H7 (cell line): ENCODE measurements at places on chromosomes 2 and 18.

GRCh38 chr2:144516411-144516980 lies 3.4 kb downstream of the ZEB2 start:
- peak; percentile 77 for DNase-seq

GRCh38 chr2:9226458-9227380 lies 20.1 kb downstream of the ASAP2 start:
- DNase-seq, result no peak

- no peak for DNase-seq
These were observed 776.1 kb upstream of the RAB6C start for GRCh38 chr2:129203331-129203730.

DNA sequence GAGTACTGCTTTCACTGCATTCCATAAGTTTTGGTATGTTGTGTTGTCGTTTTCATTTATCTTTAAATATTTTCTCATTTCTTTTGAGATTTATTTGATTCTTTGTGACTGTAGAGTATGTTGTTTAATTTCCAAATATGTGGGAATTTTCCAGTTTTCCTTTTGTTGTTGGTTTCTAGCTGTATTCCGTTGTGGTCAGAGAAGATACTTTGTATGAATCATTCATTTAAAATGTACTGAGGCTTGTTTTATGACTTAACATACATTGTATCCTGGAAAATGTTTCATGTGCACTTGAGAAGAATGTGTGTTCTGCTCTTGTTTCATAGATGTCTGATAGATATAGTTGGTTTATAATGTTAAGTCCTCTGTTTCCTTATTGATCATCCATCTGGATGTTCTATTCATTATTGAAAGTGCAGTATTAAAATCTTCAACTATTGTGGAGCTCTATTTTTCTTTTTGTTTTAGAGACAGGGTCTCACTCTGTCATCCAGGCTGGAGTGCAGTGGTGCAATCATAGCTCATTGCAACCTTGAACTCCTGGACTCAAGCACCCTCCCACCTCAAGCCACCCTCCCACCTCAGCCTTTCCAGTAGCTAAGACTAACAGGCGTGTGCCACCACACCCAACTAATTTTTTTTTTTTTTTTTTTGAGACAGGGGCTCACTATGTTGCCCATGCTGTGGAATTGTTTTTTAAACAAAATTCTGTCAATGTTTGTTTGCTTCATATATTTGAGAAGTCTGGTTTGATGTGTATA lies 96.8 kb downstream of the TAF4B start:
- DNase-seq, result no peak

DNA sequence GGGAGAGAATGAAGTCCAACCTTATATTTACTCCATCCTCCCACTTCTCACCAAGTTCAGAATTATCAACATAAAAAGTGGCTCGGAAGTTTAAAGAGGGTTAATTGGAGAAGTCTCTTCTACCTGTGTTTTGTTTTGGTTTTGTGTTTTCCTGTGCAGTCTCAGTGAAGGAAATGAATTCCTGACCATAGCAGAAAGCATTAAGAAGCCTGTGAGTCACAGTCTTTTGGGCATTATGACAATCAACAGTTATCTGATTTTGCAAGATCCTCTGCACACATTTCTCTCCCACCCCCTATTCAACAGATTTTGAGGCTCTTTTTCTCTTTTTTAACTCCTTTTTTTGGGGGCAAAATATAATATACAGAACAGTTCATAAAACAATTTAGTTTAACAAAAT lies 8.6 kb upstream of the RPL37A start:
- DNase-seq, result no peak

GRCh38 chr18:79852561-79853302 lies 55.0 kb downstream of the KCNG2 start:
- peak; percentile 53 for DNase-seq

DNA sequence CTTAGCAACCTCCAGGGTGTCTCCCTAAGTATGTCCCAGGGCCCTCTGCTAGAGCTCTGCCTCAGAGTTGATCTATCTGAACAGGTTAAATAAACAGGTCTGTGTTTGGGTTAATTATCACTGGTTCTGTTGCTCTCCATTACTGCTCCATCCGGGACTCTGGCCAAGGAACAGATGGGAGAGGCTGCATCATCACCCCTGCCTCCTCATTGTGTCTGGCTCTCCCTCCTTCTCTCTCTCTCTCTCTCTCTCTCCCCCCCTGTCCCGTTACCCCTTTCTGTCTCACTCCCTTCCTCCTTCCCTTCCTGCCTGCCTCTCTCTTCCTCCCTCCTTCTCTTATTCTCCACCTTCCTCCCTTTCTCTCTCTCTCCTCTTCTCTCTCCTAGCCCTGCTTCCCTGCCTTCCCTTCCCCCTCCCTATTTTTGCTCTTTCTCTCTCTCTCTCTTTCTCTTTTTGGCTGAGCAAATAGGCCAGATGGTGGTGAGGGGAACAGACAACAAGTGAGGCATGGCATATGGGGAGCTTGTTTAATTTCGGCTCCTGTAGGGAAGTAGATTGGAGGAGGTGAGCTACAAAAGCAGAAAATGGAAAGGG lies 62.1 kb downstream of the SETBP1 start:
- DNase-seq, result peak; percentile 16

DNA sequence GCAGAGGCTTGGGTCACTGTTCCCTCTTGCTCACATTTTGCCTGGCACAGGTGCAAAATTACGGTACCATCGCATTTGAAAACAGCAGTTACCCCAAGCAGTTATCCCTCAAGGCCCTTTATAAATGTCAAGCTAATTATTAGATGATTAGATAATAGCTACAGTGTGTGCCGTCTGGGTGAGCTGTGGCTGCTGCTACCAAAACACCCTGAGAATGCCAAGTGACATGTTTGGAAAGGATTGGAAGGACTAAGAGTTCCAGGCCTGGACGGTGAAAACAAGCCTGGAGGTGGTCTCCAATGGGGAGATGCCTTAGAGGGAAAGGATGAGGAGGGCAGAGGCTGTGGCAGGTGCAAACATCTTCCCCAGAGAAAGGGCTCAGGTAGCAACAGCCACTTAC lies 120.6 kb downstream of the CAPN13 start:
- DNase-seq, result no peak

DNA sequence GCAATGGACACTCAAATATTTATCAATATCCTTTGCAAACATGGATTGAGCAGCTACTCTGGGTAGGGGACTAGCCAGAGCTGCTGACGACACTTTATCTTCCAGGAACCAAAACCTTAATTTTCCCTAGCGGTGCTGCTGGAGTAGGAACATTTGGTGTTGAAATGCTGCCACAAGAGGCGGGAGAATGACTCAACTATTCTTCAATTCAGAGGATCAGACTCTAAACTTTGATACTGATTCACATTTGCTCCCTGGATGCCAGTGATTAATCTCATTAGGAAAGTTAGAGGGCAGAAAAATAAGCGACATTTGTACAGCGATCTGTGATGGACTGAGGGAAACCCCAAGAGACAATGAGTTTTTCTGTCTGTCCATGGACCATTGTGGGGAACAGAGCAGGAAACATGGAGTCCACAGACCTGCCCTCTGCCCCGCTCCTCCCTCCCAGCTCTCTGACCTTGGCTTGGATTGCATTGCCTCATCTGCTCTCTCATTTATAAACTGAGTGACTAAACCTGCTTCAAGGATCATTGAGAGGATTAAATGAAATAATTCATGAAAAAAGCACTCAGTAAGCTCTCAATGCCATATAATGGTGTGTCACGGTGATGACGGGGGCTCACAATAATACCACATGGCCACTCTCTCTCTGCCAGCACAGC lies 12.6 kb upstream of the EPB41L3 start:
- DNase-seq, result no peak

DNA sequence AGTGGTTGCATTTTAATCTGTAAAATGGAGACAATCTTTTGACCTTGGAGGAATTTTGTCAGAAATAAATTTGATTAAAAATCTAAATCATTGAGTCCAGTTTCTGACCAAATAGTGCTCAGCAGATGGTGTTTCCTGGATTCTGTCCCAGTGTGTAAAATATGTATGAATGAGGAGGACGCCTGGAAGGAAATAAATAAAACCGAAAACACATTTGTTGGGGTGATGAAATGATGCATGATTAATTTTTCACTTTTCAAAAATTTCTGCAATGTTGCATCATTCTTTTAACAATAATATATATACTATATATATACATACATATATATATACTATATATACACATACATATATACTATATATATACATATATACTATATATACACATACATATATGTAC lies 261.1 kb upstream of the TRIB2 start:
- DNase-seq, result no peak

DNA sequence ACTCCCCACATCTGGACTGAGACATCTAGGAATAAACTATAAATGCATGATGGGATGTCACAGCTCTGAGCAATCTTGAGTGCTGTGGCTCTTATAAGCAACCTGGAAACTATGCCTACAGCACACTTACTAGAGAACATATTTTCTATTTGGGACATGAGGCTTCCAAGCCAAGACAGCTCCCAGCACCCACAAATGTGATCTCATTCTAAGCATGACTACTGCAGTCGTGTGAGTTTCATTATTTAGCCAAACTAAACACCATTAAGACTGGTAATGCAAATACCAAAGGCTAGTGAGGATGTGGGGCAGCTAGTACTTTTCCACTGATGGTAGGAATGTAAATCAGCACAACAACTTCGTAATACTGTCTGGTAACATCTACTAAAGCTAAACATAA lies 72.5 kb downstream of the RTTN start:
- DNase-seq, result no peak

- DNase-seq, result no peak
These were observed 45.7 kb upstream of the LYPD1 start for GRCh38 chr2:132715386-132716351.

- no peak for DNase-seq
These were observed 228.6 kb upstream of the ID2 start for GRCh38 chr2:8452979-8453903.

DNA sequence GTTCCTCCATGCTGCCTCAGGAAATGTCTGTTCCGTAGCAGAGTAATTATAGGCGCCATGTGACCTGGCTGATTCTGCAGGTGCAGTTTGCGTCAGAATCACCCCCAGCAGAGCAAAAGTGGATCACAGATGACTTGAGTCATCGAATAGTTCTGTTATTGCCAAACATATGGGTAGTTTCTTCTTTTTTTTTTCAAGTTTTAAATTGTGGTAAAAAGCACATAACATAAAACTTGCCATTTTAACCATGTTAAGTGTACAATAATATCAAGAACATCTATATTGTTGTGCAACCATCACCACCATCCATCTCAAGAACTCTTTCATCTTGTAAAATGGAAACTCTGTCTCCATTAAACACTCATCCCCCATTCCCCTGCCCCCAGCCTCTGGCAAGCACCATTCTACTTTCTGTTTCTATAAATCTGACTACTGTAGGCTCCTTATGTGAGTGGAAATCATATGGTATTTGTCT lies 177.7 kb upstream of the TWIST2 start:
- no peak for DNase-seq

GRCh38 chr2:196131949-196132925 lies 39.1 kb downstream of the STK17B start:
- no peak for DNase-seq

GRCh38 chr2:166091439-166091838 lies 36.4 kb downstream of the SCN1A start:
- no peak for DNase-seq

GRCh38 chr2:231296401-231296974 lies 98.1 kb downstream of the ARMC9 start:
- DNase-seq, result no peak

GRCh38 chr2:201808027-201808426 lies 1.7 kb downstream of the CDK15 start:
- DNase-seq, result peak; percentile 31

DNA sequence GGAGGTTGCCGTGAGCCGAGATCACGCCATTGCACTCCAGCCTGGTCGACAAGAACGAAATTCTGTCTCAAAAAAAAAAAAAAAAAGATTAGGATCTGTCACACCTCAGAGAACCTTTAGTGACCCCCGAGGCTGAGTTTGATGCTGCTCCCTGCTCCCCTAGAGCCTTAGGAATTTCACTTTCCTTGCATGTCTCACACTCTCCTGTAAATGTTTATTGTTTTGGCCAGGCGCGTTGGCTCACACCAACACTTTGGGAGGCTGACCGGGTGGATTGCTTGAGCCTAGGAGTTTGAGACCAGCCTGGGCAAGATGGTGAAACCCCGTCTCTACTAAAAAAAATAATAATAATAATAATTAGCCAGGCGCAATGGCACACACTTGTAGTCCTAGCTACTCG lies 31.5 kb downstream of the SRSF7 start:
- DNase-seq, result no peak

- no peak for DNase-seq
These were observed 48.4 kb downstream of the ATP8B1 start for GRCh38 chr18:57754577-57755338.

- no peak for DNase-seq
These were observed 29.6 kb upstream of the RNU4ATAC start for GRCh38 chr2:121501031-121501430.

DNA sequence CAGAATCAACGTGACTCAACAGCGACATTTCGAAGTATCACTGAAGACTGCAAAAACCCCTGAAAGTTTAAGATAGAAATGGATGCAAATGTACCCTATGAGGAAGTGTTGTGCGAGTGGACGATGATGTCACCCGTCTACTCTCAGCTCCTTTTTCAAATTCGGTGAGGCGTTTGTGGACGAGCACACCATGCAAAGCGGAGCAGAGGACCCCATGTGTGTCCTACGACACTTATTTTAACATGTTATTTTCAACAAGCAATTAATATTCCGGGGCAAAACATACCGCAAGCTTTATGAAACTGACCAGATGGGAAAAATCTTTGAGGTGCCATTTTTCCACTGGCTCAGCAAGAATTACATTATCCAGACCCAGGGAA lies 2.0 kb downstream of the PXDN start:
- peak; percentile 54 for DNase-seq

DNA sequence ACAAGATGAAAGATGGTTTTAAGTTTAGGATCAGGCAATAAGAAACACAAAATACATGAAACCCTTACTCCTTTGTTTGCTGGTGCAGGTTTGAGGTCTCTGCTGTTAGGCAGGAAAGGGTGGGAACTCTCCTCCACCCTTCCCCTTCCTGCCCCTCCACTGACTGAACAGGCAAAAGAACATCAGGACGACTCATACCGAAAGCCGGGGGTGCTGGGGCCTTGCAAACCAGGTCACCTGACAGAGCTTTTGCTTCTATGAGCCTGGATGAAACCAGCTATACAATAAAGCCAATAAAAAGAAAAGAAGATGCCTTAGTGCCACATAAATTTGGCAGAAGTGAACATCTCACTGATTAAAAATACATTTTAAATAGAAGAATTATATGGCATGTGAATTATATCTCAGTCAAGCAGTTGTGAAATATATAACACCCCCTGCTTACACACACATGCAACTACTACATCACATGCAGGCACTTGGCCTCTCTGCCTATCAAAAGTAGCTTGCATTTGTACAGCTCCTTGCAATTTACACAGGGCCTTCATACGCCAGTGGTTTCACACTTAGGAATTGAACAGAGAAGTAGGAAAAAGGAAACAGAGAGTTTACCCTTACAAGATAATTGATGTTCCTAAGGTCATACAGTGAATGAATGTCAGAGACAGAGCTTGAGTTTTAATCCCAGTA lies 215.1 kb upstream of the TRIB2 start:
- DNase-seq, result no peak

DNA sequence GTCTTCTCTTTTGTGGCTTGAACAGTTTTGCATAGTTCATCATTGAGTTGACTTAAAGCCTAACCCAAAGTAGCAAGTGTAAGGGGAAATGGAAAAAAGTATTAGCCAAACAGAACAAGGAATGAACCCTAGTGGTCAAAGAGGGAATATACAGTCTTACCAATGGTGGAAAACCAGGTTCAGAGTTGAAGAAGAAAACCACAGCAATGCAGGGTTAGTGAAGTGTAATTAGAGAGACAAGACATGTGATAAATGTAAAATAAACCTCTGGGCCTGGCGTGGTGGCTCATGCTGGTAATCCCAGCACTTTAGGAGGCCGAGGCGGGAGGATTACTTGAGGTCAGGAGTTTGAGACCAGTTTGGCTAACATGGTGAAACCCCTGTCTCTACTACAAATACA lies 2.4 kb downstream of the TTN start:
- peak; percentile 27 for DNase-seq
